ENCODE measurements at places on chromosomes 2 and 18. TPM values are rescaled to one million over a fixed set of nuclear protein-coding genes. Genes with fewer than 3 reads are reported as not detected.

The FN1 gene
- 79.6 TPM for polyA plus RNA-seq

The LPIN1 gene
- polyA plus RNA-seq: 4.4 TPM

The IL1RL1 gene
- polyA plus RNA-seq: not detected

The SERPINB12 gene
- polyA plus RNA-seq: not detected

The ANO7 gene
- polyA plus RNA-seq: 4.0 TPM

The DNMT3A gene
- polyA plus RNA-seq: 42.9 TPM

- no peak for DNase-seq
Measured at GRCh38 chr2:13474538-13474937, 757.8 kb downstream of the TRIB2 start.

GRCh38 chr2:58046335-58046584 is 346 bp upstream of the VRK2 start:
- no peak for DNase-seq

GRCh38 chr18:57469884-57470283 is 34.7 kb downstream of the ONECUT2 start:
- no peak for DNase-seq

- no peak for DNase-seq
Measured at GRCh38 chr2:25688236-25688635, 14.9 kb upstream of the DTNB start.

DNA sequence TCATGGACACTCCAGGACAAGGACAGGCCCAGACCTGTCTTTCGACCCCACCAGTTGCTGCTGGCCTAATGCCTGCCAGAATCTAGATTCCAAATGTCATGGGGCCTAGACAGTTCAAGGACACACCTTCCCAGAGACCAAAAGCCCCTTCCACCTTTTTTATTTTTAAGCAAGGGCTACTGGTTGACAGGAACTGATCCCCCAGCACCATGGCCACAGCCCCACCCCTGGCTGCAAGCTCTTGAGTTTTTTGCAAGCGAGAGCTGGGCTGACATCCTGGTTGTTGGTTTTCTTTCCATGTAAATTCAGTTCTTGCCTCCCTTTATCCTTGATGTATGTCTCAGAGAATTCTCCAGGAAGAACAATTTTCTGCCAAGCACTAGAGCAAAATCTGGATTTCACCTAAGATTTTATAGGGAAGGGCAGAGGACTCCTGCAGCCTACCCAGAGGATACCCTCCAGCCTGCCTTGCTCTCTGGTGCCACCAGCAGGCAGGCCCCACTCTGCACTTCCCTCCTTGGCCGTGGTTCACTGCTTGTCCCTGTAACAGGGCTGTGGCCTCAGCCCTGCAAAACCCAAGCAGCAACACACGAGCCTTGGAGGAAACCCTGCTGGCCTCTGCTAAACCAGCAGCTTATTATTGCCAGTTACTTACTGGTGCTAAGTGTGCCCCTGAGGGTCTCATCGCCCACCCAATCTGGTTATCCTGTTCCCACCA is 97.7 kb downstream of the TWIST2 start:
- DNase-seq: peak; percentile 68

DNA sequence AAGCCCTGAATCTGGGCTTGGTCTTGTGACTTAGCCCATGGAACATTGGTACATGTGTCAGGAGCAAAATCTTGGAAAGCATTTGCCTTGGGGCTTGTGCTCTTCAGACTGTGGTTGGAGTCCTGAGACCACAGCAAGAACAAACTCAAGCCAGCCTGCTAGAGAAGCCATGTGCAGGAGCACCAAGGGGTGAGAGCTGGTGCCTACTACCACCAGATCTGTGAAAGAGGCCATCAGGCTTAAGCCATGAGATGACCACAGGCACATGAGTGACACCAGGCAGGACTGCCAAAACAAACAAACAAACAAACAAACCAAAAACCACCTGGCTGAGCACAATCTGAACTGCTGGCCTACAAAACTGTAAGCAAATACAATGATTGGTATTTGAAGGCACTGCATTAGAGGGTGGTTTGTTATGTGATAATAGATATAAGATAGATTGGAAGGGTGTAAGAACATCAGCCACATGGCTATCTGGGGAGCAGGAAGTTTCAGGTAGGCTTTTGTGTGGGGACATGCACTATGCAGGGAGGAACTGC is 9.0 kb upstream of the TWIST2 start:
- DNase-seq: no peak

DNA sequence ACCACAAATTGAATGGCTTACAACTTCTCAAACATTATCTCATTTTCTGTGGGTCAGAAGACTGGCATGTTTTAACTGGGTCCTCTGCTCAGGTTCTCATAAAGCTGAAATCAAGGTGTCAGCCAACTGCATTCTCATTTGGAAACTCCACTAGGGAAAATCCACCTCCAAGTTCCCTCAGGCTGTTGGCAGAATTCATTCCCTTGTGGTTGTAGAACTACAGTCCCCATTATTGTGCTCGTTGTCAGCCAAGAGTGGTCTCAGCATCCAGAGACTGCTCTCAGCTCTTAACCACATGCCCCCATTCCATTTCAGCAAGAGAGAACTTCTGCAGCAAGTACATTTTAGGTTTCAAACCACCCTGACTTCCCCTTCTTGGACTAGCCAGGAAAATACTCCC is 12.2 kb downstream of the NOL4 start:
- no peak for DNase-seq

DNA sequence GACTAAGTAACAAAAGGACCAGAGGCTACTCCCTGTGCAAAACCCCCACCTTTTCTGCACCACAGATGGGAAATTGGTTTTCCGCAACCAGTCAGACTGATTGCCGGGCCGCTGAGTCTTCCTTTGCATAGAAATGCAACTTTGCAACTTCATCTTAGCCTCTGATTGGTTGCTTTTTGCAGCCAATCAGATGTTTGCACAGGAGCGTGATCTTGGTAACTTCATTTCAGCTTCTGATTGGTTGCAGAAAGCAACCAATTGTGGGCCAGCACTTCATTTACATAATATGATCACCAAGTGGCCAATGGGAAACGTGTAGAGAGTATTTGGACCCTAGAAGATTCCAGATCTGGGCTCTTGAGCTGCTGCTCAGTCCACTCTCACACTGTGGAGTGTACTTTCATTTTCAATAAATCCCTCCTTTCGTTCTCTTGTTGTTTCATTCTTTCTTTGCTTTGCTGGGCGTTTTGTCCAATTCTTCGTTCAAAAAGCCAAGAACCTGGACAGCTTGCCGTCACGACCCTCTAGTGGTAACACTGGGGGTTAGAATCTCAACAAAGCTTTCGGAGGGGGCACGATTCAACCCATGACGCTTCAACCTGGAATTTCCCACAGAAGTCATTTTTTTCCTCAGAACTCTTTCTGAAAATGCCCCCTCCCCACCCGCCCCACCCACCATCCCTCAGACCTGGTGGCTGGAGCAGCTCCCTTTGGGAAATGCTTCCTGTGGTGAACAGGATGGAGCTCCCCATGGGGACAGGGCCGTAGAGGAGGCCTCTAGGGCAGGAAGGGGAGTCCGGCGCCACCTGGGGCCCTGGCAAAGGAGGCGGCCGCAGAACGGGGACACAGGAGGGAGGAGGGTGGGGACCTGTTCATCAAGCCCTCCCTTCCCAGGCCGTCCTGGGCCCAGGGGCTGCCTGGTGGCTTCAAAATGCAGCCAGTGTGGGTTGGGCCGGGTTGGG is 31.8 kb upstream of the KCNF1 start:
- peak; percentile 53 for DNase-seq

DNA sequence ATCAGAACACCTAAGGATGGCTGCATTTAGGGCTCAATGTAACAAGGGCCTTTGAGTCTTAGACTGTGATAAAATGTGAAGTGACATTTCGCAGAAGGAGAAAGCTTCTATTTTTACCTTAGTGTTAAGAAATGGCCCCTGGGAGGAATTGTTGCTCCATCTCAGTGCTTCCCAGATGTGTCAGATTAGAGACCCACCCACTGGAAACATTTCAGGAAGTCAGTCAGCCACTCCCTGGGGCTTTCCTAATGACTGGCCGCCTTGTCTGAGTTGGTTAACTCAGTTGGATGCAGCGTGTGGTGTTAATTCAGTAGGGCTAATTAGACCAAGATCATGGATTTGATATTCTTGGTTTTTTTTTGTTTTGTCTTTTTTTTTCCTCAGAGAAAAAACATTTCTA is 355.9 kb downstream of the PIK3C3 start:
- DNase-seq: peak; percentile 7

- no peak for DNase-seq
Measured at GRCh38 chr18:55403421-55403949, 184.5 kb downstream of the TCF4 start.

DNA sequence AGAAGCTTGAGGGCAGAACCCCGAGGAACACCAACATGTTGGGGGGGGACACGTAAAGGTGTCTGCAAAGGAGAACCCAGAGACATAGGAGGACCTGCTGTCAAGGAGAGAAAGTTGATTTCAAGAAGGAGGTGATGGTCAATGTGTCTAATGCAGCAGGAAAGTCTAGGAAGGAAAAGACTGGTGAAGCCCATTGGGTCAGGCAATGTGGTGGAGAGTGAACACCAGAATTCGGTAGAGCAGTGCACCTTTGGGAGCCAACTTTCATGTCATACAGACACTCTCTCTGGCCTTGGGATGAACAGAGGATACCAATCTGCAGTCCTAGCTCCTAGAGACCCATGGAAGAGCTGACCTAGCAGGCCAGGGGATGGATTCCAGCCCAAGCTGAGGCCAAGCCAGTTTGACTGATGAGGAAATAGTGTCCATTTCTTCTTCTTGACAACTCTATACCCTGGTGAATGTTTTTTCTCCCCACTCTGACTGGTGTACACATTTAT is 101.9 kb downstream of the MYCN start:
- no peak for DNase-seq

DNA sequence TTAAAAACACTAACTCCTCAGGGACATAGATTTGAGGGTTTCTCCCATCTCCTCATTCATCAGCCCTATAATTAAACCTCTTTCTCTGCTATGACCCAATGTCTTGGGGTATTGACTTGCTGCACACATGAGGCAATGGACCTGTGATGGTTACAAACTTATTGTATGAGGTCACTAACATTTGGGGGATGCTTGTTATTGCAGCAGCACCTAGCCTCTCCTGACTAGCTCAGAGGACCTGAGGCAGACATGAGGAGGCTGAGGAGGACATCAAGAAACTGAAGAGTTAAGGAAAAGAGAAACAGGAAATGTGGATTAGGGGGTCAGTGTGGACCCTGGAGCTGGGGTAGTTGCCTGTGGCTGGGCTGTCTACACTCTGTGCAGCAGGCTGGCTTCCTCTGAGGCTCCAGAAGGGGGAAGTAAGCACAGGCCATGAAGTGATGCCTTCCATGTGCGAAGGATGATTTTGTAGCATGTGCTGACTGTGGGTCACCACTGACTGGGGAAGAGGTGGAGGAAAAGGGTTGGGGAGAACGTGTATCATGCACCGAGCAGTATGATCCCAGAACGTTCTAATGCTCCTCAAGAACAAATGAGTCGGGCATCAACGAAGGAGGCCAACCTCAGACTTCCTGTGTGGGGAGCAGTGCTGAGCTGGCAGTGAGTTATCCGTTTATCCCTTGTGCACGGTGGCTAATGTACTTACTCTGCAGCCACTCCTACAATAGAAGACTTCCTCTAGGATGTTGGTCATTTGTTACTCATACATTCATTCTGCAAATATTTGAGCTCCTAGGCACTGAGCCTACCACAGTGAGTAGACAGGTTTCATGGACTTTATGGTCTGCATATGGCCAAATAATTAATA is 42.1 kb upstream of the RFX8 start:
- DNase-seq: no peak

DNA sequence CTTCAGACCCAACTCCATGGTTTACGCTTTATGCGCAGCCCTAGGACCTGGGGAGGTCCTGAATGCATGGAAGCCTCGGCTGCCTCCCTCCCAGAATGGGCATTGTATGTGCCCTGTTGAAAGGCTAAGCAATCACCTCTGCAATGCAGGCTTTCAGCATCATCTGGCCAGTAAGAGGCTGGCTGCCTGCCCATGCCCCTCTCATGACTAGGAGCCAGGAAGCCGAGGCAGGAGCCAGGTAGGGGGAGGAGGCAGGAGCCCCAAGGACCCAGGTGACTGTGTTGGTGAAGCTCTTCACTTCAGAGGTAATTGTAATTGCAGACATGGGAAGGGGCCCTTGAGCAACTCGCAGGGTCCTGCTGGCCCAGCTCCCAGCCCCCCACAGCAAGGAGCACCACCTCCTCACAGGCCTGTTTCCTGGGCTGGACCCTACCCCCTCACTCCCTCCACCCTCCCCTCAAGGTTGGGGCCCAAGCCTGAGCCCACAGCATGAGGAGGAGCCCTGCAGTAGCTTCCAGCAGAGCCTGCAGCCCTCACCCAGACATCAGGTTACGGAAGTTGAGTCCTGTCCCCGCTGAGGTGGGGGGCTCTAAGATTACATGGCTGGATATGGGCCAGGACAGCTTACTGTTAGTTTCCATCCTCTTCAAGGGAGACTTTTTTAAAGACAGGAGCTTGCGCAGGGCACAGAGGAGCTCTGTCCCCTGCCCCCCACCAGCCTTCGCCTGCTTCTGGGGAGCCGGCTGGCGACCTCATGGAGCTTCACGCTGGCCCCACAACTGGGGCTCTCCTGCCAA is 21.9 kb downstream of the CRACDL start:
- DNase-seq: no peak

All from GM23338 (cell line).